ENCODE measurements at places on chromosomes 4 and X.

GRCh38 chrX:20231598-20231997, 35.1 kb downstream of the RPS6KA3 start:
- no peak for DNase-seq

GRCh38 chr4:176616151-176616550, 176.6 kb downstream of the VEGFC start:
- no peak for DNase-seq

- no peak for DNase-seq
Observed at GRCh38 chr4:16253127-16253960, 27.1 kb upstream of the TAPT1 start.

- no peak for DNase-seq
Observed at GRCh38 chrX:55668084-55668483, 44.9 kb downstream of the FOXR2 start.

DNA sequence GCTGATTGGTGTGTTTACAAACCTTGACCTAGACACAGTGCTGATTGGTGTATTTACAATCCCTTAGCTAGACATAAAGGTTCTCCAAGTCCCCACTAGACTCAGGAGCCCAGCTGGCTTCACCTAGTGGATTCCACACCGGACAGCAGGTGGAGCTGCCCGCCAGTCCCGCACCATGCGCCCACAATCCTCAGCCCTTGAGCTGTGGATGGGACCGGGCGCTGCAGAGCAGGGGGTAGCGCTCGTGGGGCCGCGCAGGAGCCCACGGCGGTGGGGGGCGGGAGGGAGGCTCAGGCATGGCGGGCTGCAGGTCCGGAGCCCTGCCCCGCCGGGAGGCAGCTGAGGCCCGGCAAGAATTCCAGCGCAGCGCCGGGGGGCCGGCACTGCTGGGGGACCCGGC, 30.7 kb downstream of the MEPE start:
- no peak for DNase-seq

DNA sequence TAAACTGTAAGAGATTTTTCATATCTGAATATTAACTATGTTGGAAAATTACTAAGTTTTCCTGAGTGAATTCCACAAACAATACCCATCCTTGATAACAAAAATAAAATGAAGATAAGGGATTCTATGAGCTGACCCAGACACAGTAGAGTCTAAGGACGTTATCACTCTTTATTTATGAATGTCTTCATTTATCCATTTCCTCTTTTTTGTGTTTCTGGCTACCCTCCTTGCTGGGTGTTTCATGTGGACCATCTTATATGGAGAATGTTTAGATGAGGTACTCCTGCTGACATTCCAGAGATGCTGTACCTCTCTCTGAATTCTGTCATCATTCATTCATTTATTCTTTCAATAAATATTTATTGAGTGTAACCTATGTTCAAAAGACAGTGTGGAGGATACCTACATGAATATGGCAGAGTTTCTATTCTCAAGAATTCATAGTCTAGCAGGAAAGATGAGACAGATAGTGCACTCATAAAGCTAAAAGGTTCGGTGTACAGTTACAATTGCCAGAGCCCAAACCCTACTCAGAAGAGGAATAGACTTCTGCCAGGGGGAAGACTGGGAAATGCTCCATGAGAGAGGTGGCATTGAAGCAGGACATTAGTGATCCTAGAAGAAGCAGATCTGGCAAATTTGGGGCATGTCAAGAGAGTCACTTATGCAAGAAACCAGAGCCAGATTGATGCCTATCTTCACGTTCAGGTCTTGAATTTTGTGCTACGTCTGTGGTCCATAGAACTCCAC, 195.8 kb downstream of the MAML3 start:
- no peak for DNase-seq

- no peak for DNase-seq
Observed at GRCh38 chrX:74023203-74023602, 280.8 kb upstream of the ZCCHC13 start.

DNA sequence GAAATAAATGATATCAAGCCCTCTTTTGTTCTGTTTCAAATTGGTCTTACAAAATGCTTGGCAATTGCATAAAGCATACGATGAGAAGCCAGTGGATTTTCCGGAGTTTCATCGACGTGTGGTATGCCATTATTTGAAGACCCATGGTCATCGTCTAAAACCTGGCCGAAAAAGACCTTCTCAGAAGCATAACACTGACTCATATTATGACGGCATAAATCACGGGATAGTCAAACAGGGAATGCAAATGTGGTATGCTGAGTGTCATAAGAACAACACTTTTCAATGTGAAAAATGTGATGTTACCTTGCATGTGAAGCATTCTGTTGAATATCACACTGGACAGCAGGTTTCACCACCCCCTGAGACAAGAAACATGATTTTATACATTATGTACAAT, 695.2 kb downstream of the GRXCR1 start:
- no peak for DNase-seq

- DNase-seq: no peak
Observed at GRCh38 chr4:8205749-8206611, 6.9 kb downstream of the SH3TC1 start.

DNA sequence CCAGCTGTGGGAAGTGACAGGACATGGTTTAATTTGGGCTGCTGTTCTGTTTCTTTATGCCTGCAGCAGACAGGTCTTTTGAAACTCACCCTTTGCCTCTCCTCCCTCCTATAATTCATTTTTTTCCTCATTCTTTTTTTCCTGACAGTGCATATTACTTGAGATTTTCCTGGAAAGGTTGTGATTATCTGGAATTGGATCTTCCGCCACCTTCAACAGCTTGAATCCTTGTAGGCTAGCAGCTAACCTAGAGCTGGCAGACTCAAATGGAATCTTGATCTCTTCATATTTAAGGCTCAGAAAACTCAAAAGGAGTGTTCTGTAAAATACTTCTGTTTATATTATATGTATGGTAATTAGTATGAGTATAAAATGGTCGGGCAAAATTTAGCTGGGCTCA, 49.3 kb upstream of the CLCN4 start:
- no peak for DNase-seq

GRCh38 chr4:137370206-137370633, 162.1 kb downstream of the PCDH18 start:
- no peak for DNase-seq

- DNase-seq: no peak
Observed at GRCh38 chrX:130419263-130419662, 17.5 kb downstream of the RBMX2 start.

- DNase-seq: no peak
Observed at GRCh38 chrX:108223585-108223984, 132.0 kb downstream of the ATG4A start.

DNA sequence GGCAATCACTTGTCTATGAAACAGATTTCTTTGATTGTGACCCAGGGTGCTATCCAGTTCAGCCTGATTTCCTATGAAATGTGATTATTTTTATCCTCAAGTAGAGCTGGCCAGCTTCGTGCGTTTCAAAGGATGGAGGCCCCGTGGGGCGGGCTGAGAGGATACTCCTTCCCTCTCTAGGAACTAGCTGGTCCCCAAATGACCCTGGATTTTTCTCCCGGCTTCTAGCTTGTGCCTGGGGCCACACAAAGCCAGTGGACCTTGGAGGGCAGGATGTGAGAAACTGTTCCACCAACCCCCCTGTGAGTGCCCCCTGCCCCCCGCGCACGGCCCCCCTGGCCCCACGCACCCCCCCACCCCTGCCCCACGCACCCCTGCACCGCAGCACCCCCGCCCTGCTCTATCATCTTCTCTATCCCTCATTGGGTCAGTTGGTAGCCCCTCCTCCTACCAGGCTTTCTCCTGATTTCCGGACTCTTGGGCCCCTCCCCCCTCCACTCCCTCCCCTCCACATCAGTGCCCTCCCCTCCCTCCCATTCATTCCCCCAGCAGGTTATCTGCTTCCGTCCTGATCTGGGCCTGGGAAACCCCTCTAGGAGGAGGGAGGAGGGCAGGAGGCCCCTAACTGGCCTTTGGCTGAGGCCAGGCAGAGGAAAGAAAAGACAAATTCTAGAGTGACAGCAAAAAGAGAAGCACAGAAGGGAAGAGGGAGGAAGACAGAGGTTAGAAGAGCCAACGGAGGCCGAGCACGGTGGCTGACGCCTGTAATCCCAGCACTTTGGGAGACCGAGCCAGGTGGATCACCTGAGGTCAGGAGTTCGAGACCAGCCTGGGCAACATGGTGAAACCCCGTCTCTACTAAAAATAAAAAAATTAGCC, 3.3 kb downstream of the XPNPEP2 start:
- no peak for DNase-seq

GRCh38 chrX:68945603-68946228, 116.9 kb downstream of the EFNB1 start:
- no peak for DNase-seq

DNA sequence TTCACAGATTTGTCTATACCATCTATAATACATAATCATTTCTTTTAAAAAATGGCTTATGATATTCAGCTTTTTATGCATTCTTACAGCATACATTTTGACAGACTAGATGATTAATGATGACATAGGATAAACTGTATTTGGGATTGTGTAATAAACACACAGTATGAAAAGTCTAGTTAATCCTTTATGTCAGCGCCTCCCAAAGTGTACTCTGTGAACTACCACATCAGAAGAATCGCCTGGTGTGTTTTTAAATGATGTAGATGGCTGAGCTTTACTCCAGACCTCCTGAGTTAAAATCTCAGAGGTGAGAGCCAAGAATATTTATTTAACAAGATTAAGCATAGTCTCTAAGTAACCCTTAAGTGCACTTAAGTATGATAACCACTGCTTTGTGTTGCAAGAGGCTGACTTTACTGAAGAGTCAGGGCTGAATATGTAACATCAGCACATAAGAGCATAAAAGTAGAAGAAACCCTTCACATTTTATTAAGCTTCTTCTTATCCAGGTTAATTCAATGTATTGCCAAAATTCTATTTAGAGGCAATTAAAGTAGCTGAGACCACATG, 104.2 kb downstream of the ANK2 start:
- DNase-seq: no peak

GRCh38 chrX:13000301-13000811, 25.4 kb downstream of the TMSB4X start:
- DNase-seq: peak; percentile 13

- DNase-seq: no peak
Observed at GRCh38 chrX:130109429-130110378, 593 bp downstream of the ELF4 start.

DNA sequence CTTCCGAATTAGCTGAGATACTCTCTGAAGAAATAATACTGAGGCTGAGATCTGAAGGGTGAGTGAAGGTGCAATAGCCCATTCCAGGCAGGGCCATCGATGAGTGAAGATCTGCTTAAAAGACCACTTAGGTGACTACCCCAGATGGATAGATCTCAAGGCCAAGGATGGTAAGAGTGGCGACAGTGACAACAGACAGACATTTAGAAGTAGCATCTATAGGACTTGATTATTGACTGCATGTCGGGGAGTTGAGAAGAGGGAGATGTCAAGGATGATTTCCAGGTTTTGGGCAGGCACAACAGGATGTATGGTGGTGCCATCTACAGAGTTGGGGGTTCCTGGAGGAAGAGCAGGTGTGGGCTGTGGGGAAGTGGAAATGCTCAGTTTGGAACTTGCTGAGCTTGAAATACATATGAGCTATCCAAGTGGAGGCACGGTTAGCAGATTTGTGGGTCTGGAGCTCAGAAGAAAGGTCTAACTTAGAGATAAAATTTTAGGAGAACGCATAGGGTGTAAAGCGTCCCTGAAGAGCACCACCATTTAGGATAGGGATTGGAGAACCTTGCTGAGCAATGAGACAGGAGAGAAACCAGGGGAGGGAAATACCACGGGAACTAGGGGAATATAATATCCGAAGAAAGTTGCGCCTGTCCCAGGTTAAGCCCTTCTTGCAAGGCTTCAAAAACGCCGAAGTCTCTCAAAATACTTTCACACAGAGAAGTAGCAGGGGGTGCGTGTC, 688 bp downstream of the UFSP2 start:
- no peak for DNase-seq

DNA sequence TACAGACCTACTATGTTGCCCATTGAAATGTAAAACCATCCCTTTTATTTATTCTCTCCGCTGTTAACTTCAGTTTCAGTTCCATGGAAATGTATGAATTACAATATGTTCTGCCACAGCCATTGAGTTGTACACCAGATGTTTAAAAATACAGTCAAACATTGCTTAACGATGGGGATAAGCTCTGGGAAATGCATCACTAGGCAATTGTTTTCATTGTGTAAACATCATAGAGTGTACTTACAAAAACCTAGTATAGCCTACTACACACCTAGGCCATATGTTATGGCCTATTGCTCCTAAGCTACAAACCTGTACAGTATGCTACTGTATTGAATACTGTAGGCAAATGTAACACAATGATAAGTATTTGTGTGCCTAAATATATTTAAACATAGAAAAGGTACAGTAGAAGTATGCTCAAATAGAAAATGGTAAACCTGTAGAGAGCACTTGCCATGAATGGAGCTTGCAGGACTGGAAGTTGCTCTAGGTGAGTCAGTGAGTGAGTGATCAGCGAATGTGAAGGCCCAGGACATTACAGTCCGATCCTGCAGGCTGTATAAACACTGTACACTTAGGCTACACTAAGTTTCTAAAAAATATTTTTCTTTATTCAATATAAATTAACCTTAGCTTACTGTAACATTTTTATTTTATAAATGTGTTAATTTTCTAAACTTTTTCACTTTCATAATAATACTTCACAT, 2.7 kb upstream of the PF4V1 start:
- no peak for DNase-seq

GRCh38 chr4:134328741-134329140, 127.2 kb upstream of the PABPC4L start:
- no peak for DNase-seq

GRCh38 chr4:99863804-99864203, 30.4 kb downstream of the LAMTOR3 start:
- DNase-seq: no peak

GRCh38 chrX:81195712-81196111, 6.0 kb downstream of the HMGN5 start:
- peak; percentile 18 for DNase-seq

DNA sequence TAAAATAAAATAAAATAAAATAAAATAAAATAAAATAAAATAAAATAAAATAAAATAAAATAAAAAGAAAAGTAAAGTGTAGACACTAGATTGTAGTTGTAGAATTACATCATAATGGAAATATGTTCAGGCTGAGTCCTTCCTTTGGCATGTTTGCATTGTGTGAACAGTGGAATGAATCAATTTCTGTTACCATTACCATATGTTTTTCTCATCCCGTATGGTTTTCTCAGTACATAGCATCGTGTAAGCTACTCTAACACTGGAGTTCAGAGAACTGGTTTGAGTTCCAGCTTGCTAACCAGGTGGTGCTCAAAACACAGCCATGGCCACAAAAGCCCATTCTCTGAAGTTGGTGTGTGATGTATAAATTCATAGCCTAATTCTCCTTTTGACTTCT, 45.9 kb downstream of the USP11 start:
- DNase-seq: no peak

DNA sequence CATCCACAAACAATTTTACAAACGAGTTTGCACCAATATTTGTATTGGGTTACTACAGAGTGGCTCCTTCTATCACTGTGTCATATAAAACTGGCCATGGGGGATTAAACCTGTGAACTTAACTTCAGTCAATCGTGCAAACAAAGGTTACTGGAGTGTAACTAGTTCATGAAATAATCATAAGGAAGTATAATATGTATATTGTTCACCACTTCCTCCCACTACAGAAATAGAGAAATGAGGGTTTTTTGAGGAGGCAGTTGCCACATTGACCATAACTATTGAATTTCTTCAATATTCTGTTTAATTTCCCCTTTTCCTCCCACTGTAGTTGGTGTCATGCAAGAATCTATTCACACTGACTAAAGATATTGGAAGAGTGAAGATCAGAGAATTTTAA, at the start of gene GPR82:
Gene GPR82 (plus strand): TSS at position 356 of the 400 bp plus-strand sequence. CDS start 2,846 bp downstream, outside the sequence.
- DNase-seq: no peak

Measured in T-helper 22 cell (primary cell).